ENCODE measurements at places on chromosomes 6 and 20.

GRCh38 chr20:60006261-60006660, 48.0 kb downstream of the CDH26 start:
- DNase-seq: no peak

DNA sequence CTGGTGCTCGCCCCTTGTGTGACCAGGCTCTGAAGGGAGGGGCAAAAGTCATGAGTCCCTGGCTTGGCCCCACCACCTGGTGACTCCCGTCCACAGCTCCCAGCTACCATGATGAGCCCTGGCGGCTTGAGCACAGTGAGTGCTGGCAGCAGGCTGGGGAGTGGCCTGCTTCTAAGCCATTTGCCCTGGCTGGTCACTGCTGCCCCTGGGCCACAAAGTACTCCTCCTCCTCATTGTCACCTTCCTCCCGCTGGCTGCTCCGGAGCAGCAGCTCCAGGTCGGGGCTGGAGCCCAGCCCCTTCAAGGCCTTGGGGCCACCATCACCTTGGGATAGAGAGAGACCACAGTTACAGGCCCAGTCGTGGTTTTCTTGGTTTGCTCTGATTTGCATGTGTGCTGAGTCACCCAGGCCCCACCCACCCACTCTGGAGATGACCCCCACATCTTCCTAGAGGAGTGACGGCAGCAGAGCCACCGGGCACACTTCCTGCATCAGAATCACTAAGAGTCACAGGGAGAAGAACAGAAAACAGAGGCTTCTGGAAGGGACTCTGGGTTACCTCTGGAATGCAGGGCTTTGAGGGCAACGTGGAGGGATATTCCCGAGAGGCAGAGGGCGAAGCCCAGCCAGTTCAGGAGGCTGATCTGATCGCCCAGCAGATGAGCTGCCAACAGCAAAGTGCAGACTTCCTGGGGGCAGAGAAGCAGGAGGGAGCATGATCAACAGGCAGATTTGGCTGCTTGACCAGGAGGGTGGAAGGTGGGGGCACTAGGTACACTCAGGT, 42.1 kb upstream of the CDH22 start:
- no peak for DNase-seq

DNA sequence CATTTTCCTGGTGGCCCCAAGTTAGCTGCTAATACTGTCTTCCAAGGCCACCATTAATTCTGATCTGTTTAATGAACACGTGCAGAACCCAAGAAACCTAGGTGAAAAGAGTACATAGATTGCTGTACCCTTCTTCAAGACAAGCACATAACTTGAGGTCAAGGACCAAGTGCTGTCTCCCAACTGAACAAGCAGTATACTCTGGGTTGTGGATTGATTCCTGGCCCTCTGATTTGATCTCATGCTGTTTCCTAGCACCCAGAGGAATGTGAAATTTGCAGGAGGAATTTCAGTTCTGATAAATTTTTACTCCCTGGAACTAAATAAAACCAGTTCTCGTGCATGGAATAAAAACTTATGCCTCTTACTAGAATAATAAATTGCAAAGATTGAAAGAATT, 75.6 kb downstream of the MTFR2 start:
- no peak for DNase-seq

DNA sequence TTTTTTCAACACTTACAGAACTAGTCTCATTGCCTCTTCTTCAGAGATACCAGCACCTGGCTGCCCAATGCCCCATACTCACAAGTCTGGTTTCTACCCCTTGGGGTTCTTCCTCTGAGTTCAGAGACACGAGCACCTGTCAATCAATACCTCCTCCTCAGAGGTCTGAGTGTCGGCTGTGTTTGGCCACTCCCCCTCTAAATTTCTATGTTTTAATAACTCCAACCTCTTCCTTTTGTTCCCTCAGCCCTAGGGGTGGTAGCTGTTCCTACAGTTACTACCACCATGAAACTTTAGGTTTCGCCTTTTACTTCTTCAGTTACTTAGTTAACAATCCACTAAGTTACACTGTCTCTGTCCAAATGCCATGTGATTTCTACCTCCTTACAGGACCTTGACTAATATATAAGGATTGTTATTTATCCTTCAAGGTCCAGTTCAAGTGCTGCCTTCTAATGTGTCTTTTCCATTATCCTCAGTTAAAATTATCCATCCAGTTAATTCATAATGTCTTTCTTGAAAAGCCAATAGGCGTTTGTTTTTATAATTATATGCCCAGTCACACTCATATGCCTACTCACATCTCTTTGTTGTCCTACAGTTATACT, 14.6 kb upstream of the PHF20 start:
- DNase-seq: no peak

DNA sequence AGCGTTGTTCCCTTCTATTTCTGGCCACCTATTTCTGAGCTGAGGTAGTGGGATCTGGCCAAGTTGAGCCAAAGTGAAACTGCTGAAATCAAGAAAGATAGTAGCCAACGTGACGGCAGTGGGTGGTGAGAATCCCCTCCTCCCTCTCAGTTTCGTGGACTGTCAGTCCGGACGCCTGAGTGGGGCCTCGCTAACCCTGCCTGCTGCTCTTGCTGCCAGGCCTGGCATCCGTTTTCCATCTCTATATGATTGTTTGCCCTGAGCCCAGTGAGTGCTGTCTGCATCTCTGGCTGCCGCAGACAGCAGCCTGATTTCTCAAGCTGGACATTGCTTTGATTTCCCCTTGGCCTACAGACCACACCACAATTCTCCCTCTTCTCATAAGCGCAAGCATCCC, 23.5 kb upstream of the PAX1 start:
- DNase-seq: no peak

GRCh38 chr6:140434761-140435160, 1060.3 kb upstream of the CITED2 start:
- no peak for DNase-seq

- no peak for DNase-seq
Measured at GRCh38 chr6:33147807-33148666, 44.2 kb downstream of the COL11A2 start.

GRCh38 chr20:49267327-49267726, 10.5 kb downstream of the ZNFX1 start:
- no peak for DNase-seq

- DNase-seq: no peak
Measured at GRCh38 chr6:134467620-134468019, 149.7 kb upstream of the SGK1 start.

GRCh38 chr6:87139236-87139635, 16.1 kb upstream of the ZNF292 start:
- no peak for DNase-seq

- DNase-seq: no peak
Measured at GRCh38 chr6:130057495-130057894, 39.1 kb downstream of the L3MBTL3 start.

DNA sequence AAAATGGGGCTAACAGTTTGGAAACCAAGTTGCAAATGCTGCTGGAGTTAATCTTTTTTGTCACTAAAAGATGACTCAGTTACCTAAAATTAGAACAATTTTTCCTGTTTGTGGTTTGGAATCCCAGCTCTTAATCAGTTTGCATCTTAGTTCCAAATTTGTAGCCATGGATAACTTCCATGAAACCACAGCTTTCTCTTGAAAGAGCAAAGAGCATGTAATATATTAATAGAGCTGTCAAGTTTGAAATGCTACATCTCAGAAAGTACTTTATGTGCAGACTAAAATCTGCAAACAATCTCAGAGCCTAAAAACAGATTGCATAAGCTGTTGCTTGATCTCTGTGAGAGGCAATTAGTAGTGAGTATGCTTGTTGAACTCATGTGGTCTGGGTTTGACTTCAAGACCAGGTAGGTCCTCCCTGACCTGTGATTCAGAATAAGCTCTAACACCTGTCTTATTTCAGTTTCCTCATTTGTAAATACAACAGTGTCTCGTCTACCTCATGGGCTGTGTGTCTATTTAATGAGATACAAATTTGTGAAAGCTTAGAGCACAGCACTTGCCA, 23.5 kb downstream of the DHX35 start:
- no peak for DNase-seq

- DNase-seq: no peak
Measured at GRCh38 chr20:53786445-53787267, 193.0 kb upstream of the ZNF217 start.

DNA sequence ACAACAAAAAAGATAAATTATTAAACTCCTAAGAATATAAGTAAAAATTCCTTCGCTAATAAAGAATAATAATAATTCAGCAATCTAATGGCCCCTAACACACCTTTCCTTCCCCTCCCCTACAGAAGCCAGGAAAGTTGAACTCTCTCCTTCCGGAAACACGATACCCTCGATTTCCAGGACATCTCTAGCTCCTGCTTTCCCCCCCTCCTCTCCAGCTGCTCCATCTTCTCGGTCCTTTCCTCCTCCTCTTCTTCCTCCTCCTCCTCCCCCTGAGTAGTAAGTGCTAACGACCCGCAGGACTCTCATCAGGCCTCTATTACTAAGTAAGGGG, 603 bp downstream of the TASP1 start:
- no peak for DNase-seq

DNA sequence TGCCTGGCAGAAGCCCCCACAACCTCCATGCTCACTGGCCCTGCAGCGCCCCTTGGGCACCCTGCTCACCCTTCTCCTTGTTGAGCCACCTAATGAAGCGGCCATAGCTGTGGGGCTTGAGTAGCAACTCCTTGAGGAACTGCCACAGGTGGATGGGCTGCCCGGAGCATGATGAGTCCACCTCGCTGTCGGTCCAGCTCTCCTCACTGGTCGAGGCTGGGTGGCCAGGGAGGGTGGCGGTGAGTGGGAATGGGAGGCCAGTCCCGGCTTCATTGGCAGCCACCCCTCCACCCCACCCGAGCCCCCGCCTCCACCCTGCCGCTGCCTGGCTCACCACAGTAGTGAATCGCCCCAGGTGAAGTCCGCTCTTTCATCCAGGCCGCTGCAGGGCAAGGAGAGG, 16.9 kb downstream of the SPDEF start:
- DNase-seq: no peak

- DNase-seq: no peak
Measured at GRCh38 chr20:48483334-48484066, 344.3 kb downstream of the PREX1 start.

DNA sequence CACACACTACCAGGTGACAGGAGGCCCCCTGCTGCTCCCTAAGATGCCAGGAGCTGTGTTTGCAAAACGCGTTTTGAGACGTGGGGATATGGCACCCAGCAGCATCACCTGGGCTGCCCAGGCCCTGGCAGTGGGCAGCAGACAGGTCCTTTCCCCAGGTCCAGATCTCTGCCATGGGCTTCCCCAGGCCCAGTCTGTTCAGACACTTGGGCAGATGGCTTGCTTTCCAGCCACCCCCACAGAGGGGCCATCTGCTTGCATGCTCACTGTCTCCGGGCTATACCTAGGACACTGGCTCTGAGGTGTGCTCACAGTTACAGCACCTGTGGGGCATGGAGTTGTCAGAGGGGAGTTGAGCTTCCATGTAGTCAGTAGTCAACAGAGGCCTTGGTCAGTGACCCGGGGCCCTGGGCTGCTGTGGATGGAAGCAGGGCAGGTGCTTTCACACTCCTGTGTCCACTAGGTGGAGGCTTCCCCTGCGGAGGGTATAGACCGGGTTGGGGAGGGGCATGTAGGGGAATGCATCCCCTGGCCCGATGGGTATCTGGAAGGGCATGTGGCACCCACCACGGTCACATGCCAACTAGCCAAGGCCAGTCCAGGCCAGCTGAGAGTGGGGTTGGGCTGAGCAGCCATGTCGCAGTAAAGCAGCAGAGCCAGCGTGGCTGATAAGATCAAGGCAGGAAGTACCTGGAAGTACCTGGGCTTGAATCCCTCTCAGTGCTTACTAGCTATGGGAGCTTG, 185.4 kb upstream of the SLC24A3 start:
- DNase-seq: no peak

GRCh38 chr6:154494592-154495311, 15.7 kb downstream of the CNKSR3 start:
- no peak for DNase-seq

DNA sequence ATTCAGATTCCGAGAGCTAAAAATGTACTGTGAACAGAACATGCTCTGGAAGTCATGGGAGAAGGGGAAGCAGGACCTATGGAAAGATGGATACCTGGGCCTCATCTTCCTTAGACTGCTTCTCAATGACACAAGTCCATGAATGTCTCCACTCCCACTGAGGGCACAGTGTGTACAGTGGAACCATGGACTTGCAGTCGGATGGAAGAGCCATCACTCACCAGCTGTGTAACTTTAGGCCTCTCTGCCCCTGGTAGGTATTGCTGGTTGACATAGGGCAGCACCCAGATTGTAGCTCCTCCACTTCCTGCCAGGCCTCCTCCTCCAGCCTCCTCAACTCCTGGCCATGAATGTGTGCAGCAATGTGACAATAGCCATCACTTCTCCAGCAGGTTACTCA, 52.5 kb downstream of the MAFB start:
- no peak for DNase-seq

DNA sequence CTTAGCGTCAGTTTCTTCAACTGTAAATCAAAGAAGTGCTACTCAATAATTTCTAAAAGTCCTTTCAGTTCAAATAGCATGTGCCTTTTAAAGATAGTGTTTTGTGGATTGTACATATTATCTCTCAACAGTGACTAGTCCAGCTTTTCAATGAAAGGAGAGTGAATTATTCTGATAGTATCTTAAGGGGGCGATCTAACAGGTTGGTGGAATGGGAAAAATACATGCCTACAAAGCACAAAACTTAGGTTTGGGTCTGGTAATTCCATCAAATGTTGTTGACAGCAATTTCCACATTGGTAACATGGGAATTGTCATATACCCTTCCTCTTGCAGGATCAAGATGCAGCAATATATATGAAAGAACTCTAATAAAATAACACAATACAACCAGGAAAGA, 50.1 kb upstream of the HDGFL1 start:
- DNase-seq: no peak

DNA sequence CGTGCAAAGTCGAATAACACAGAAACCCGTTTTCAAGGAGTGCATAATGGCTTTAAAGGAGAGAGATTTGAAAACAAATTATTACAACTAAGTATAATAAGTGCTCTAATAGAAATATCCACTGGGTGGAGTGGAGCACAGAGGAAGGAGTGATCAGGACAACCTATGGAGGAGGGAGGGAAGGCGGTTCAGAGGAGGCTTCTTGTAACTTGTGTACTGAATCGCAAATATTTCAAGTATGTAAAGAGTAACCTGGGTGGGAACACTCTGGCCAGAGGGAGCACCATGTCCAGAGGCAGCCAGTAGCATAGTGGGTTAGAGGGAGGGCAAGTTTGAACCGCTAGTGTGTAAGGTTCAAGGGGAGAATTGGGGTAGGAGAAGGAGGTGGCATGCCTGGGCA, 21.6 kb upstream of the TNFAIP3 start:
- no peak for DNase-seq

- peak; percentile 41 for DNase-seq
Measured at GRCh38 chr6:29813066-29813465, 14.6 kb upstream of the HLA-G start.

DNA sequence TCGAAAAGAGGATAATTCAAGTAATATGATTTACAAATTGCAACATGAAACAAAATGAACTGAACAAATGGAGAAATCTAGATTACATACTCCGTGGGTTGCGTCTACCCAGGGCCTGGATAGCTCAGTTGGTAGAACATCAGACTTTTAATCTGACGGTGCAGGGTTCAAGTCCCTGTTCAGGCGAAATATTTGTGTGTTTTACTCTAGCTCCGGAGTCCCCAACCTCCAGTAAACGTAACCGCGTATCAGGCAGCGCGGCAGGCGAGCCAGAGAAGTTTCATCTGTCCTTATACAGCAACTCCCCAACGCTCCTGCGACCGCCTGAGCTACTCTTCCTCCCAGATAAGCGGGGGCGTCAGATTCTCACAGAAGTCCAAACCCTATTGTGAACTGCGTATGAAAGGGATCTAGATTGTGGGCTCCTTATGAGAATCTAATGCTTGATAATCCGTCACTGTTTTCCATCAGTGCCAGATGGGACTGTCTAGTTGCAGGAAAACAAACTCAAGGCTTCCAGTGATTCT, 176.1 kb downstream of the TRIM27 start:
- peak; percentile 86 for DNase-seq

GRCh38 chr6:137749696-137750211, 117.3 kb upstream of the TNFAIP3 start:
- DNase-seq: no peak

Measured in H1 (cell line).